ENCODE measurements at places on chromosomes 6 and 20.

DNA sequence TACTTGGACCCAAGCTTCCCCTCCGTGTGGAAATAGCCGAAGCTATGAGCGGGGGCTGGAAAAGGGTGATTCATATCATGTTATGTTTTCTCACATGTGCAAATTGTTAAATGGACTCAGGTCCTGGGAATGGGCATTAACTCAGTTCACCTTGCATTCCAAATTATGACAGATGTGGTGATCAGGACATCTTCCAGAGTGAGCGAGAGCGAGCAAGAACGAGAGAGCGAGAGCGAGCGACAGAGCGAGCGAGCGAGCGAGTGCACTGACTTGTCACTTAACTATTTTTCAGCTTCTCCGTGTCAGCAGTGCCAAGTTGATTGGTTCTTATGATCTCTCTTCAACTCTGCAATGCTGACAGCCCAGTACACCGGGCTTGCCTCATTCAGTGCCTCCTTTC lies 437.4 kb upstream of the NRSN1 start:
- DNase-seq = no peak

- no peak for DNase-seq
These were observed 73.7 kb downstream of the LYRM2 start for GRCh38 chr6:89564752-89565427.

DNA sequence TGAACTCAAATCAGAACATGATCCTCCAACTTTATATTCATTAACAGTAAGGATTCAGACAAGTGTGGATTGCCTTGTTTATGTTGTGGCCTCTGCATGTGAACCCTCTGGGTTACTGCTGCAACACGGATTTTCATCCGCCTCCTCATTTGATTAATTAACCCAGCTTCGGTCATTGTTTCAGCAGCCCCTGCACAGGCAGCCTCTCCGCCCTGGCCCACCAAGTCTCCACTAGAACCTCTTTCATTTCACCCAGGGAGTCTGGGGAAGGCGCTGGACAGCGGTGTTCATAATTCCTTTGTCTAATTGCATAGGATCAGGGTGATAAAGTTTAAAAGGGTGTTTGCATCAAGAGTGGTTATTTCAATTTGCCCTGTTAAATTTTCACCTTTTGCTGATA lies 15.7 kb downstream of the NKX2-2 start:
- no peak for DNase-seq

DNA sequence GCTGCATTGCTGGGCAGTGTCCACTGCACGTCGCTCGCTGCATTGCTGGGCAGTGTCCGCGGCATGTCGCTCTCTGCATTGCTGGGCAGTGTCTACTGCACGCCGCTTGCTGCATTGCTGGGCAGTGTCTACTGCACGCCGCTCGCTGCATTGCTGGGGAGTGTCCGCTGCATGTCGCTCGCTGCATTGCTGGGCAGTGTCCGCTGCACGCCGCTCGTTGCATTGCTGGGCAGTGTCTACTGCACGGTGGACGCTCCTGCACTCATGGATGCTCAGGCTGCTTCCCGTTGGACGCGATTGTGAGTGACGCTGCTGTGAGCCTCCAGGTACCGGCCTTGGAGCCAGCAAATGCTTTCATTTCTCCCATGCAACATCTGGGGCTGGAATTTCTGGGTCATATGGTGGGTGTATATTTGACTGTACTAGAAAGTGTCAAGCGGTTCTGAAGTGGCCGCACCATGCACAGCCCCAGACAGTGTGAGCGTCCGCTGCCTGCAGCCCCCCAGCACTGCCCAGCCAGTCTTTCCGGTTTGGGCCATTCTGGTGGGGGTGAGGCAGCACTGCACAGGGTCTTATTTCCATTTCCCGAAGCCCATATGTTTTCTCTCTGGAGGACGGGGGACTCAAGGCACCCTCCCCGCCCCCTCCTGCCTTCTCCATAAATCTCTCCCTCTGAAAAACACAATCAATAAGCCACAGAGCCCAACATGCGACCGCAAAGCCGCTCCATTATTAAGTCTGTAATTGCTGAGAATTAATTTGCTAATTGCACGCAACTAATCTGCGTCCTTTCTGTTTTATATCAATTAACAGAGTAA lies 97.4 kb downstream of the YTHDF1 start:
- no peak for DNase-seq

- DNase-seq = no peak
These were observed at the start of gene ANKRD60 for GRCh38 chr20:58228484-58229197. ANKRD60 (minus strand) TSS chr20:58228653; CDS start chr20:58228653, 0 bp downstream.

DNA sequence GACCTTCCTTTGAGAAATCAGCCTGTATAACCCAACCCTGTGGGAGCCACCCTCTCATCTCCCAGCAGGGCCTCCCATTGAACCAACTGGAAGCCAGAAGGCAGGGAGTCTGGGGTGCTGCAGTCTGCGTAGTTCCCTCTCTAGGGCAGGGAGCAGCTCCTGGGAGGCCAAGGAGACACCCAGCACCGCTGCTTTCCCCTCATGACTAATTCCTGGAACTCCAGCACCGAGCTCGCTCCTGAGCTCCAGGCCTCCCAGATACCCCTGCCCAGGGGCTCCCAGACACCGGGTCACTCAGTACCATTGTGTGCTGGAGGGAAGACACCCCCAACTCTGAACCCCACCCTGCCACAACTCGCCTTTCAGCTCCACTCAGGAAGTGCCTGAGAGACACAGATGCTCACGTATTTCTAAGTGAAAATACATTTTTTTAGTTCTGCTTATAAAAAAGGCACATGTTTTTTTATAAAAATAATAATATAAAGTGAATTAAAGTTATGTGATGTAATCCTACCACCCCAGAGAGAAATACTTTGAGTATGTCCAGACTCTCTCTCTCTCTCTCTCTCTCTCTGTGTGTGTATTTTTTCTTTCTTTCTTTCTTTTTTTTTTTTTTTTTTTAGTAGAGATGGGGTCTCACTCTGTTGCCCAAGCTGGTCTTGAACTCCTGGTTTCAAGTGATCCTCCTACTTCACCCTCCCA lies 17.5 kb downstream of the PIM1 start:
- DNase-seq = no peak

DNA sequence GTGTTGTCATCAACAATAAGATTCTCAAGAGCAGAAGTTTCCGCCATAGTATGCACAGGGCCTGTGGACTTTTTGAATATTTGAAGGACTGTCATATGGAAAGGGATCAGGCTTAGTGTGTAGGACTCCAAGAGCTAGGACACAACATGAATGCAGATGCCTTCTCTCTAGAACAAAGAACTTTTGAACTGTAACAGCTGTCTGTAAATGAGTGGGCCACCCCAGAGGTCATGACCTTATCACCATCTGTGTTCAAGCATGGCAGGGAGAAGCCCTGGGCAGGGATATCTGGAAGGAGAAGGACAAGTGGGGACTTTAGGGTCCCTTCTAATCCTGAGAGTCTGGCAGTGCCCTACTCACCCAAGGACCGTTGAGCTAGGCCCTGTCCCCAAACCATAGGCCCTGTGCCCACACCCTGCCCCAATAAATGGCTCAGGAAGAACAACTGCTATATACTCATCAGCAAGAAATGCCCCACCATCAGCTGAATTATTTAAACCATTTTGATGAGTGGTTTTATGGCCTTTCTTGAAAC lies 70.6 kb downstream of the MTHFD1L start:
- DNase-seq = no peak

Data from DMS53 (cell line).